ENCODE measurements at places on chromosomes 3 and 15. TPM values are rescaled to one million over a fixed set of nuclear protein-coding genes. Genes with fewer than 3 reads are reported as not detected.

The EXOSC7 gene
- 47.5 TPM for total RNA-seq

The SMCO1 gene
- not detected for total RNA-seq

The CYP1A2 gene
- not detected for total RNA-seq

The OR5H1 gene
- not detected for total RNA-seq

The KBTBD13 gene
- total RNA-seq: not detected

The C2CD4B gene
- total RNA-seq: 0.77 TPM

The CACNA2D2 gene
- total RNA-seq: not detected

The KIF7 gene
- 13.8 TPM for total RNA-seq

The ABI3BP gene
- total RNA-seq: 6.8 TPM

The MYZAP gene
- total RNA-seq: 0.35 TPM

The GOLGA8S gene
- total RNA-seq: not detected

The ACSBG1 gene
- 0.12 TPM for total RNA-seq

The B3GALNT1 gene
- 20.7 TPM for total RNA-seq

The LMOD3 gene
- total RNA-seq: not detected

The CMC1 gene
- 19.4 TPM for total RNA-seq

The PFN2 gene
- total RNA-seq: 74.6 TPM

All from pericardium fibroblast (primary cell).